ENCODE measurements at places on chromosomes 7 and 10. TPM values are rescaled to one million over a fixed set of nuclear protein-coding genes. Genes with fewer than 3 reads are reported as not detected.

The SNX10 gene
- 44.1 TPM for total RNA-seq

The PTPRN2 gene
- total RNA-seq = 0.64 TPM

The PLXNA4 gene
- total RNA-seq = 0.24 TPM

The SLC16A12 gene
- total RNA-seq = not detected

The SMKR1 gene
- 1.5 TPM for total RNA-seq

The ZNHIT1 gene
- 40.2 TPM for total RNA-seq

The TUBAL3 gene
- not detected for total RNA-seq

The FAM131B gene
- 1.9 TPM for total RNA-seq

The SLIT1 gene
- 0.71 TPM for total RNA-seq

The NUDCD3 gene
- total RNA-seq = 88.9 TPM

The TAF5 gene
- total RNA-seq = 13.2 TPM

The TWIST1 gene
- total RNA-seq = 4.1 TPM

The PLPP4 gene
- total RNA-seq = not detected

The LRGUK gene
- total RNA-seq = 0.07 TPM

The METTL27 gene
- total RNA-seq = 1.7 TPM

The STAG3 gene
- total RNA-seq = 20.9 TPM

The INMT gene
- total RNA-seq = not detected

The BRAT1 gene
- total RNA-seq = 33.5 TPM

The ATRNL1 gene
- total RNA-seq = 0.17 TPM

The OR6V1 gene
- not detected for total RNA-seq

The DNAH11 gene
- 0.31 TPM for total RNA-seq

The IL15RA gene
- total RNA-seq = 20.1 TPM

The PTF1A gene
- not detected for total RNA-seq

The APBB1IP gene
- total RNA-seq = 50.1 TPM

The TMEM225B gene
- total RNA-seq = 0.87 TPM

The GATA3 gene
- 46.3 TPM for total RNA-seq

The STEAP2 gene
- total RNA-seq = not detected

The HECTD2 gene
- 4.0 TPM for total RNA-seq

The LOXL4 gene
- not detected for total RNA-seq

The FAM25G gene
- not detected for total RNA-seq

The ACBD7 gene
- 1.7 TPM for total RNA-seq

The NEUROD6 gene
- total RNA-seq = not detected

The MYOF gene
- total RNA-seq = 49.7 TPM

The FIS1 gene
- 96.1 TPM for total RNA-seq

The CNTNAP2 gene
- not detected for total RNA-seq

The FZD8 gene
- total RNA-seq = 0.31 TPM

The ACTL6B gene
- total RNA-seq = not detected

The TMEM229A gene
- not detected for total RNA-seq

The ZNF804B gene
- total RNA-seq = not detected

The COL17A1 gene
- not detected for total RNA-seq

The OPN4 gene
- not detected for total RNA-seq

The NUPR2 gene
- total RNA-seq = not detected

The CCDC146 gene
- total RNA-seq = 1.8 TPM

The LRRD1 gene
- not detected for total RNA-seq

The PPP1R9A gene
- total RNA-seq = not detected

The MRPS24 gene
- 128 TPM for total RNA-seq

The DLX6 gene
- not detected for total RNA-seq

The TFR2 gene
- total RNA-seq = 9.9 TPM

The TEX47 gene
- not detected for total RNA-seq

The ENKUR gene
- total RNA-seq = not detected

The PRLHR gene
- not detected for total RNA-seq

The NUP205 gene
- 132 TPM for total RNA-seq

The SNCG gene
- total RNA-seq = not detected

The KEL gene
- total RNA-seq = 0.55 TPM

The TMEM178B gene
- 0.81 TPM for total RNA-seq

The STRIP2 gene
- 62.0 TPM for total RNA-seq

The ZNF786 gene
- 4.5 TPM for total RNA-seq

The DNAAF5 gene
- 26.8 TPM for total RNA-seq
